ENCODE measurements at places on chromosomes 5 and 9. TPM values are rescaled to one million over a fixed set of nuclear protein-coding genes. Genes with fewer than 3 reads are reported as not detected.

The GALNT12 gene
- 7.1 TPM for total RNA-seq

The PFN3 gene
- total RNA-seq, result not detected

The MSX2 gene
- total RNA-seq, result 0.91 TPM

The TOR1A gene
- total RNA-seq, result 34.4 TPM

The SH3TC2 gene
- total RNA-seq, result 61.0 TPM

The SLC46A2 gene
- total RNA-seq, result not detected

The RAD17 gene
- total RNA-seq, result 25.7 TPM

The NSA2 gene
- 23.7 TPM for total RNA-seq

The PLCXD3 gene
- total RNA-seq, result 8.9 TPM

The HAVCR2 gene
- total RNA-seq, result 11.8 TPM

The TERT gene
- total RNA-seq, result 0.27 TPM

The CCL28 gene
- total RNA-seq, result 4.4 TPM

The CMYA5 gene
- 10.8 TPM for total RNA-seq

The PDZD2 gene
- 116 TPM for total RNA-seq

The ADAMTSL1 gene
- total RNA-seq, result 6.4 TPM

The SLC45A2 gene
- total RNA-seq, result 0.73 TPM

The LCN10 gene
- total RNA-seq, result 2.4 TPM

The ECM2 gene
- 0.74 TPM for total RNA-seq

The FOXD4L4 gene
- total RNA-seq, result 3.7 TPM

The TLE1 gene
- total RNA-seq, result 45.5 TPM

The CDK9 gene
- 104 TPM for total RNA-seq

The MUSK gene
- not detected for total RNA-seq

The NOL8 gene
- 32.1 TPM for total RNA-seq

The GRIN1 gene
- 607 TPM for total RNA-seq

The TAF11L5 gene
- total RNA-seq, result not detected

The PCDHGB7 gene
- 14.7 TPM for total RNA-seq

The SLC6A18 gene
- total RNA-seq, result not detected

The PKD2L2 gene
- total RNA-seq, result not detected

The NACC2 gene
- 96.1 TPM for total RNA-seq

The ANKRD31 gene
- total RNA-seq, result 1.2 TPM

The ZNF608 gene
- total RNA-seq, result 47.7 TPM

The SLC9A3 gene
- 1.5 TPM for total RNA-seq

The C5orf52 gene
- total RNA-seq, result not detected

The ERAP2 gene
- total RNA-seq, result 4.0 TPM

The ARID3C gene
- not detected for total RNA-seq

The CARD19 gene
- 43.6 TPM for total RNA-seq

The FAM120AOS gene
- 50.8 TPM for total RNA-seq

The TSLP gene
- total RNA-seq, result 0.82 TPM

The PROB1 gene
- total RNA-seq, result 3.4 TPM

Data from dorsolateral prefrontal cortex (tissue), 122 donors.